ENCODE measurements at places on chromosomes 7 and 10. TPM values are rescaled to one million over a fixed set of nuclear protein-coding genes. Genes with fewer than 3 reads are reported as not detected.

DNA sequence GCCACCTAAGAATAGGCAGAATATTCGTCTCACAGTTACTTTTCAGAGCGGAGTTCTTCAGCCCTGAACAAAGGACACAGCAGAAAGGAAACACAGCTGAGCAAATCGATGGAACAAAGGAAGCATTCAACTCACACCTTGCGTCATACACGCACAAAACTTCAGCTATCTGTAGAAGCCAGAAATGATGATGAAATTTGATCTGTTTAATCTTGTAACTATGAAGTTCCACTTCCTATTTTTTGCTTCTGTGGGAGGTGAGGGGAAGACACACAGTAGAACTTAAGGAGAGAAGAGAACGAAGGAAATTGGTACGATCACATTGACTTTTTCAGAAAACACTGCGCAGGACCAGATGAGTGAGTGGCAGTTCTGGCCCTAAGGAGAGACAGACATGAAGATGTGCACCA is 26.2 kb downstream of the FAM171A1 start:
- no peaks in the 10 kb centered on the region for H3K36me3 ChIP-seq
- DNase-seq: no peak
- H3K27ac ChIP-seq: no peak overlapping the region
- no peak overlapping the region for H3K4me3 ChIP-seq
- peaks cover 18% of the 10 kb centered on the region for H3K27me3 ChIP-seq
- H3K4me1 ChIP-seq: peaks cover 6% of the 10 kb centered on the region

The CABCOCO1 gene
- total RNA-seq: not detected

- H3K27me3 ChIP-seq: no peaks in the 10 kb centered on the region
- no peak overlapping the region for H3K27ac ChIP-seq
- peaks cover 12% of the 10 kb centered on the region for H3K4me1 ChIP-seq
These were observed 19.5 kb downstream of the GOT1 start for GRCh38 chr10:99410876-99411275.

DNA sequence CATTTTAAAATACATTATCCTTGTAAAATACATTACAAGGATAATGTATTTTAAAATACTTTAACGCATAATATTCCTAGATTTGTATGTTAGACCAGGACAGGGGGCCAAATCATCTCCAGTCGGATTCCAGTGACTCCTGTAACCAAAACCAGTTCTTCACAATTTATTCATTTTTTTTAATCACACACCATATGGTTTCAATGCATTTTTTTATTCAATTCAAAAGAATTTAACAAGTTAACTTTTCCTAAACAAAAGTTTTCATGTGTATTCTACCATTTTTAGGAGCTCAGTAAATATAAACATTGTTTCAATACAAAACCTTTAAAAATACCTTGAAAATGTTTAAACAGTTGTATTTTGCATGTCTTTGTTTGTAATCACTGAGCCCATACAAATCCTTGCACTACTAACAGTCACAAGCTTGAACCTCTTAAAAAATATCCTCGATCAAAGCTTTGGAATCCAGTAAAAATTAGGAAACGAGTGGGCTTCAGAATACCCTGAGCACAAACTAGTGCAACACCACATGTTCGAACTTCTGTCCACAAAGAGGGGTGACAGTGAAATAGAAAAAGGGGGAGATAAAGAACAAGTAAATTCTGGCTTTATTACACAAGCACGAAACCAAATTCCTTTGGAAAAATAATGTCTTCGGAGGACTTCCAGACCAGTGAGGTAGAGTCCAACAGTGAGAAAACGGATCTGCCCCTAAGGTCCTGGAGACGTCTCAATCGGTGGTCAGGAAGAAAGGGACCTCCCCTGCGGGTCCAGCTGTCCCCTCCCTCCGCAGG is 1.6 kb downstream of the CCDC71L start:
- H3K4me1 ChIP-seq: peaks cover 24% of the 10 kb centered on the region
- H3K27me3 ChIP-seq: no peaks in the 10 kb centered on the region
- H3K36me3 ChIP-seq: peaks cover 6% of the 10 kb centered on the region
- peak overlapping the region; percentile 96 for H3K4me3 ChIP-seq
- DNase-seq: no peak
- H3K27ac ChIP-seq: peak overlapping the region; percentile 98

The STEAP1 gene
- 2.1 TPM for total RNA-seq

DNA sequence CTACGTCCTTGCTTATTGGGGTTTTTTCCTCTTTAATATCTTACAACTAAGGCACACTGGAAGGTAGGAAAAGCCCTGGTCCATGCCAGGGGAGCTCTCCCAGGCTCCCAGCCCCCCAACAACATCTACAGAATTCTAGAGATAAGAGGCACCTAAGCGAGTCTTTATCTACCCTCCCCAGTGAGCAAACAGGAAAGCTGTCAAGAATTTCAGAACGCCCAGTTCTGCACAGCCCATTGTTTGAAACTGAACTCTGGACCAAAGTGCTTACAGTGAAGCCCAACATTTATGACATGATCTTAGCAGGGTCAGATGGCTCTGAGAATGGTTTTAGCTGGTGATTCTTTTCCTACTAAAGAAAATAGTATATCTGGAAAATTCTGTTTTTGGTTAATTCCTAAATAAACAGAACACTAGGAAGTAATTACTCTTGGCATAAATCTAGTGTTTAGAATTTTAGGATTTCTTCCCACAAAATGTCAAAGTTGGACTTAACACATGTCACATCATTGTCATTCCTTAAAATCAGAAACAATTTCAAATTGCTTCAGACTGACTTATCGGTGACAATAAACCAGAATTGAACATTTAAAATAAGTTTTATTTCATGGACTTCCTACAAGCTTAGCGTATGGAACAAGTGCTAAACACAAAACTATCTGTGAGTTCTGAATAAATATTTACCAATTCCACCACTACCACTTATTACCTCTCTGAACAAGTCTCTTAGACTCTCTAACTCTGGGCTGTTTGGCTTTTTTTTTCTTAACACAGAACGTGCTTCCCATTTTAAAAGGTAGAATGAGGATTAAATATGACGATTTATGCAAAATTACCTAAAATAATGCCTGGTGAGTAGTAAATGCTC is 31.3 kb upstream of the RNF32 start:
- H3K4me1 ChIP-seq: peaks cover 17% of the 10 kb centered on the region
- no peaks in the 10 kb centered on the region for H3K36me3 ChIP-seq
- H3K27me3 ChIP-seq: peaks cover 62% of the 10 kb centered on the region
- H3K4me3 ChIP-seq: peak overlapping the region; percentile 43

DNA sequence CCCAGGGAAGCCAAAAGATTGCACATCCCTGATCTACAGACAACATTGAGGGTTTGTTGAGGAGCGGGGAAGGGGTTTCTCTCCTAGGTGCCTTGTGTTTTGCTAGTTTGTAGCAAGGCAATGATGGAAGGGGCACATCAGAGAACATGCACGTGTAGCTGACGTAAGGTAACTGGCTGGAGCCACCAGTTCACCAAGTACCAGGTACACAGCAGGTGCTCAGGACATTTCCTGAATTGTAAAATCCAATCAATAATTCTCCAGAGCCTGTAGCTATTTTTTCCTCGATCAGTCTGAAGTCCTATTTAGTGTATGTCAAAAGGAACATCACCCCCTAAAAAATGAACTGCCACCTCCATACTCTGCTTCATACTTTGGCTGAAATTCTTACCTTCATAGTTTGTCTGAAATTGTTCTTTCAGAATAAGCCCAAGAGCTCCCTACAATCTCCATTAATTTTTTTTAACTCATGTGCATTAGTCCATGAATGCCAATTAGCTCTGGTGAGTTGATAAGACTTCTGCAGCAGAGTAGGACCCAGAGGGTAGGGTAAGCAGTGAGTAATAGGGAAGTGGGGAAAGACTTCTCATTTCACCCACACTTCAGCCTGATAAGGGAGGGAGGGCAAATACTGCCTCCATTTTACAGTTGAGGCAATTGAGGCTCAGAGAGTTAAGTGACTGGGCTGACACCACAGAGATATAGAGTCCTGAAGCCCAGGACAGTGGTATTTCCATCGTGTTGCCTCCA is 36.0 kb upstream of the SLC26A3 start:
- H3K4me1 ChIP-seq: no peaks in the 10 kb centered on the region
- H3K27me3 ChIP-seq: peaks cover 15% of the 10 kb centered on the region
- no peak overlapping the region for H3K4me3 ChIP-seq
- no peak for DNase-seq
- H3K27ac ChIP-seq: no peak overlapping the region

The SFTPA2 gene
- total RNA-seq: not detected

The SPDYE8 gene
- not detected for total RNA-seq

The YKT6 gene
- 66.0 TPM for total RNA-seq

The TMEM236 gene
- 0.65 TPM for total RNA-seq

- H3K27me3 ChIP-seq: no peaks in the 10 kb centered on the region
- H3K4me1 ChIP-seq: peaks cover 6% of the 10 kb centered on the region
These were observed 42.0 kb downstream of the PTER start for GRCh38 chr10:16478801-16479200.

DNA sequence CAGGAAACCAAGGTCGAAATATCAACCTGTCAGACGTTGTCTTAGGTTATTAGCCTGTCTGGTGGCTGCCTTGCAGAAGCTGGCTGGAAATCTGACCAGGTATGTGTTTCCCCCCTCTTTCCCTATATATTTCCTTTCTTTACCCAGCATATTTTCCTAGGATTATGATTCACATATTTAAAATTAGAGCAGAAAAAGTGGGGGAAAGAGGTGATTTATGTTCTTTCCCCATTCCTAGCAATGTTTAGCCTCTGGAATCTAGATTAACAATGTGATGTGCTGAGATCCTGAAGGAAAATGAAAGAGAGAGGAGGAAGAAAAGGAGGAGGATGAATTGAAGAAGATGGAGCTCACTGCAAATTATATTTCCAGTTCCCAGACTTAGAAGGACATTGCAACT is 421.4 kb upstream of the AUTS2 start:
- H3K27me3 ChIP-seq: no peaks in the 10 kb centered on the region
- no peak overlapping the region for H3K4me3 ChIP-seq
- no peak overlapping the region for H3K27ac ChIP-seq
- H3K4me1 ChIP-seq: no peaks in the 10 kb centered on the region
- DNase-seq: no peak

- peak overlapping the region; percentile 90 for H3K4me3 ChIP-seq
- DNase-seq: no peak
- H3K27ac ChIP-seq: peak overlapping the region; percentile 91
- no peaks in the 10 kb centered on the region for H3K27me3 ChIP-seq
These were observed 11.9 kb upstream of the HUS1 start for GRCh38 chr7:47991270-47991669.

DNA sequence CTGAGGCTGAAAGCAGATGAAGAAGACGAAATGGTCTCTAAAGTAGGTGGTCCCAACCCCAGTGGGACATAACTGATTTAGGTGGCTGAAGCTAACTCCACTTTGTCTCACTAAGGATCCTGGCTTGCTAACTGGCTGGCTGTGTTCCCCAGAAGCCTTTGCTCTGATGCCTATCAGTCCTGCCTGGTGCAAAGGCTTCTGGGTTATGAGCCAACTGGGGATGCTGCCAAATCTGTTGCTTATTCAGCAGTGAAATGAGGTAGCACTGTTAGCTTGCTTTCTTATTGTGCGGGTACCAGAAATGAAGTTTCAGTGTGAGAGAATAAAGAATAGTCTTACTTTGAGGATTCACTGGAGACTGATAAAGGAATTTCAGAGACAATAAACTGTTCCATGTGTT is 18.1 kb downstream of the PRKG1 start:
- no peaks in the 10 kb centered on the region for H3K36me3 ChIP-seq
- no peaks in the 10 kb centered on the region for H3K4me1 ChIP-seq
- no peaks in the 10 kb centered on the region for H3K27me3 ChIP-seq
- no peak overlapping the region for H3K4me3 ChIP-seq
- no peak for DNase-seq

DNA sequence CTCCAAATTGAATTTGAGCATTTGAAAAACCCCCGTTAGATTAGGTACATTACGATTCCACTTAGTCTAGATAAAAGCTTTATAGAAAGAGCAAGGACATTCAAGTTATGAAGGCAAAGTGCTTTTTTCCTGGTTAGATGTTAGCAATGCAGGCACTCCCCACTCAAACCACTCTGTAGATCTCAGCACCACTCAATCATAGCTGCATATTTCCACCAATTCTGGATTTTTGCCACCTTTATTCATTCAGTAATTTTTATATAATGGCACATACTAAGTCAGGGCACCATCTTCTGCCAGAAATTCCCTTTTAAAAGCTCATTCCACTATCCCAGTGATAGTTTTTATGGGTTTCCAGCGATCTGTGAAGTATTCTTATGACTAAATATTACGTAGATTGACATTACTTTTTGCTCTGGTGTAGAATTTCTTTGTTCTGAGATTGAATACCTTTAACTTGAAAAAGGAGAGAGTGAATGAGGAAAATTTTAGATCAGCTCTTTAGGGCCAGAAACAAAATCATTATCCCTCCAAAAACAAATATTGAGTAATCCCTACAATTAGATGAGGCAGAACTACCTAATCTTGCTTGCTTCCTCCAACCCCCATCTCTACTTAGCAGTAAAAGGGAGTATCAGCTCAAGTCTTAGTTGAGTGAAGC is 51.6 kb downstream of the RNLS start:
- H3K27ac ChIP-seq: no peak overlapping the region
- peaks cover 15% of the 10 kb centered on the region for H3K4me1 ChIP-seq
- H3K27me3 ChIP-seq: no peaks in the 10 kb centered on the region
- H3K36me3 ChIP-seq: no peaks in the 10 kb centered on the region

The SLC29A4 gene
- 0.48 TPM for total RNA-seq

DNA sequence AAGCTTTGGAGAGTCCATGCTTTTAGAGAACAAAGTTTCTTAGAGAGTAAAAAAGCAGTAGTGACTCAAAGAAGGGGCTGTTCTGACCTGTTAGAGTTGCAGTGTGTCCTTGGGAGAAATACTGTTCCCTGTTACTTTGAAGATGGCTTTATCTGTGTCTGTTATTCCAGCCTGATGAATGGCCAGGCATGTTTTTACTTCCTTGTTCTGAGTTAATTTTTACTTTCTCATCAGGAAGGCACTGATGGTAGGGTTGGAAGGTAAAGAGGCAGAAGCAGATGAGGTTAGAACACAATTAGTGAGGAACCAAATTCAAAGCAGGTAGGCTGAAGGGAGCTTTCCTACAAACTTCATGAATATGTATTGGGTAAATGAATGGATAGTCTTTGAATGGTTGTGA is 138.5 kb upstream of the PRKCQ start:
- peaks cover 11% of the 10 kb centered on the region for H3K4me1 ChIP-seq
- no peaks in the 10 kb centered on the region for H3K36me3 ChIP-seq
- no peak overlapping the region for H3K27ac ChIP-seq
- H3K4me3 ChIP-seq: no peak overlapping the region
- no peak for DNase-seq

The INMT gene
- not detected for total RNA-seq

DNA sequence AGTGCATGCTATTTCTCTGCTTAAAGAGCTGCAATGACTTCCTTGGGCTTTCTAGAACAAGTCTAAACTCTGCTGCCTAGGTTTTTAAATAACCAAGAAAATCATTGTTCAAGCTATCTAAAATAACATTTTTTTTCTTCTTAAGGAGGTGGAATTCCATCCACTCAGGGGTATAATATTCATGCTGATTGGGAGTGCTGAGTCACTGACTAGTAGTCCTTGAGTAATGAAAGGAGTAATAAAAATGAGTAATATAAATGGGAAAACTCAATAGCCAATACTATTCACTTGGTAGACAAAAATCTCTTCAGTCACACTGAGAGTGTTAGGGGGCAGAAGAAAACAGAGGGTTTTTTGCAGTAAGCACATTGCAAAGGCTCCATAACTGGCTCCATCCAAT is 72.0 kb downstream of the GFRA1 start:
- DNase-seq: no peak
- no peaks in the 10 kb centered on the region for H3K36me3 ChIP-seq
- H3K27ac ChIP-seq: no peak overlapping the region
- H3K4me1 ChIP-seq: no peaks in the 10 kb centered on the region
- H3K27me3 ChIP-seq: no peaks in the 10 kb centered on the region

GRCh38 chr7:4297918-4298219 is 384.2 kb upstream of the FOXK1 start:
- peaks cover 2% of the 10 kb centered on the region for H3K36me3 ChIP-seq
- H3K27ac ChIP-seq: no peak overlapping the region
- no peaks in the 10 kb centered on the region for H3K4me1 ChIP-seq
- no peak overlapping the region for H3K4me3 ChIP-seq

All from activated T-cell treated with anti-CD3 and anti-CD28 coated beads, Interleukin-2, amount 50 U/mL, for 72 hours (primary cell).